Activated naive CD4-positive, alpha-beta T cell treated with anti-CD3 and anti-CD28 coated beads, Interleukin-2, amount 50 U/mL, for 72 hours (primary cell): ENCODE measurements at places on chromosomes 7 and 10.

DNA sequence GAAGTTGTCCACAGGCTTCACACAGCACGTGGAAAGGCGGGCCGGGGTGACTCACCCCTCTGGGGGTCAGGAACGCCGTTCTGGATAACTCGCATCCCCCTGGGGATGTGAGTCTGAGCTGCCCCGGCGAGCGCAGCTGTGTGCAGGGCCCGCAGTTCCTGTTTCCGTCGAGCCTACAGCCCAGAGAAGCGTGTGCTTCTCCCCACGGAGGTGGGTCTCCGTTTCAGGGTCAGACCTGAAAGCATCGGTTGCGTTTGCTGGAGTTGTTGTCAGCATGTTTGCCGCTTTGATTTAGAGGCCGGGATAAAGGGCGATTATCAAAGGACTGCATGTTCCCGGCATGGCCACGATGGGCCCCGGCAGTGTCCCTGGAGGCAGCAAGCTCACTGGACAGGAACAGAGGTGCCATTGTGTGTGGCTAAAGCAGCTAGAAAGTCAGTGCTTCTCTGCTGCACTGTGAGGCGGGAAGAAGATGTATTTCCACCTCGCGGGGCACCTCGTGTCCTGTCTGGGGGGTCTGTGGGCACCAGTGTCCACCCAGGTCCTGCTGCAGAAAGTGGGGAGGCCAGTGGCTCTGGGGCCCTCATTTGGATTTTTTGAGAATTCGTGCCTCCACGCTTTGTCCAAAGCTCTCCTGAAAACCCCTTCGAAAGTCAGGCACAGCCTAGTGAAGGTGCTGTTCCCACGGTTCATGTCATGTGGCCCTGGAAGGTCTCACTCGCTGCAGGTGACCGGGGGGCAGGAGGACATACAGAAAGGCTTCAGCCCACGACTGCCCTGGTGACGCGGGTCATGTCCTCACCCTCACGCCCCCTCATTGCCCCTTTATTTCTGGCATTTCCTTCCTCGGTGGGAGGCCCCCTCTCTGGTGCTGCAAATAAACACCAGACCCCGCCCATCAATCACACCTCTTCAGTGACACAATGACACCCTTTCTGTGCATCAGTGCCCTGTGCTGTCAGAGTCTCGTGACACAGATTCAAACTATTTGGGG lies 27.4 kb upstream of the GDI2 start:
- no peak for DNase-seq

DNA sequence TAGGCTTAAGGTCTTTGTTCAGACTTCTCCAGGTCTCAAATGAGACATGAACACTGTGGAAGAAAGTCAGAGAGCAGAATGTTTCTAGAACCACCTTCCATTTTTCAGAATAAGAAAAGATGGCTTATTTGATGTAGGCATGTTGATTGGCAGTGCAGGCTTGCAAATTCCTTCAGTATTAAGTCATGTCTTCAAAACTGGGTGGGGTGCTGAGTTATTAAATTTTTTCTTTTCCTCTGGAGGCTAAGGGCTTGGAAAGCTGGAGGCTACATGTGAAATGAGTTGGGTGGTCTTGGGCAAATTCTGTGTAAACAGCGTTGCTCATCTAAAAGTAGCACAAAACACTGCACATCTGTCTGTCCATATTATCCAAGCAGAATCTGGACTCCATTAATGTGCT lies 62.8 kb downstream of the PRTFDC1 start:
- no peak for DNase-seq

GRCh38 chr7:140656548-140657515 lies 15.9 kb upstream of the ADCK2 start:
- DNase-seq = no peak

GRCh38 chr7:79810916-79811315 lies 323.7 kb upstream of the GNAI1 start:
- no peak for DNase-seq
